ENCODE measurements at places on chromosomes 16 and 17.

GRCh38 chr17:7147772-7148171 is 31.4 kb downstream of the ASGR1 start:
- DNase-seq: no peak

DNA sequence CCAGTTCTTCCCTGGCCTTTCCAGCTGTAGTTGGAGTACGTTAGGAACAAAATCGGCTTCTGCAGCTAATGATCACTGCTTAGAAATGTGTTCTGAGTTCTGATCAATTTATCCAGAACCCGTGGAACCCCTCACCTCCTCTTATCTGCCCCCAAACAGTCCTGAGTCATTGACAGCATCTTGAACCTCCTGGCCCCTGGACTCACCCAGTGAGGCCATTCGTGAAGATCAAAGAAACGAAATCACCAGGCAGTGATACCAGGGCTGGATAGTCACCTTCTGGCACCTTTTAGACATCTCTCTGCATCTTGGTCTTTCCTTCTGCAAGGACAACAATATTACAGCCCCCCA is 17.0 kb upstream of the EXOC7 start:
- no peak for DNase-seq

- no peak for DNase-seq
Observed at GRCh38 chr16:60060731-60061130, 1326.6 kb upstream of the GOT2 start.

GRCh38 chr16:64481497-64481896 is 640.4 kb downstream of the CDH11 start:
- DNase-seq: no peak

DNA sequence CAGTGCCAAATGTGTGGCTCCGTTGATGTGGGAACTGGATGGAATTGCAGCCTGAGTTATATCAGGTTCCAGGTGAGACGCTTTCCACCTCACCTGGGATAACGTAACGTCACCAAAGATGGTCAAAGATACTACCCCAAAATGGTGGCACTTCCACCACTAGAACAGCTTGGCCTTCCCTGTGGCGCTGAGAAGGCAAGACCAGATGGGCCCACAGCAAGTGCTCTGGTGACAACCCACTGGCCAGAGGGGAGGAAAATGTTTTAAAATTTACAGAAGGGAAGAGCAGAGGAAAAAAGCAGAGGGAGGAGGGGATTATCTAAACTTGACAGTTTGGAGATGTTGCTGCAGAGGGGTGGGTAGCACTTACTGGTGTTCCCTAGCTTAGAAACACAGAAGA is 7.5 kb upstream of the ITGA2B start:
- DNase-seq: no peak

GRCh38 chr16:11563493-11564040 is 23.2 kb downstream of the LITAF start:
- DNase-seq: peak; percentile 43

Data from activated T-cell treated with anti-CD3 and anti-CD28 coated beads, Interleukin-2, amount 50 U/mL, for 1 hour (primary cell).